ENCODE measurements at places on chromosomes 7 and 10. TPM values are rescaled to one million over a fixed set of nuclear protein-coding genes. Genes with fewer than 3 reads are reported as not detected.

GRCh38 chr10:130243015-130243414 is 106.8 kb downstream of the GLRX3 start:
- no peak for DNase-seq

DNA sequence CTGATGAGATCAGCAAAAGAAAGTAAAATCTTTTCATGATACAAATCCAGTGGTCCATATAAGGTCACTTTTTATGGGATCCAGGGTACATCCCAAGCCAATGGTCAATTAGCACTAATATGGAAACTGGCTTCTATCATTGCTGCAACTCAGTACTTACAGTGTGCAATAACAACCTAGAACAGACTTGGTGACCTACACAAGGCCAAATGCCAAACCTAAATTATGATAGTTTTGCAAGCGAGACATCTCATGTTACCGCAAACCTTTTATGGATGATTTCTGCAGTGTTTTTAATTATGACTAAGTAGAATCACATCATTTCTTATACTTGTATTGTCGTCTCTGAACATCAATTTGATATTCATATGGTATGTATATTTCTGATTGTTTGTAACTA is 583.5 kb upstream of the SEMA3D start:
- no peak for DNase-seq

DNA sequence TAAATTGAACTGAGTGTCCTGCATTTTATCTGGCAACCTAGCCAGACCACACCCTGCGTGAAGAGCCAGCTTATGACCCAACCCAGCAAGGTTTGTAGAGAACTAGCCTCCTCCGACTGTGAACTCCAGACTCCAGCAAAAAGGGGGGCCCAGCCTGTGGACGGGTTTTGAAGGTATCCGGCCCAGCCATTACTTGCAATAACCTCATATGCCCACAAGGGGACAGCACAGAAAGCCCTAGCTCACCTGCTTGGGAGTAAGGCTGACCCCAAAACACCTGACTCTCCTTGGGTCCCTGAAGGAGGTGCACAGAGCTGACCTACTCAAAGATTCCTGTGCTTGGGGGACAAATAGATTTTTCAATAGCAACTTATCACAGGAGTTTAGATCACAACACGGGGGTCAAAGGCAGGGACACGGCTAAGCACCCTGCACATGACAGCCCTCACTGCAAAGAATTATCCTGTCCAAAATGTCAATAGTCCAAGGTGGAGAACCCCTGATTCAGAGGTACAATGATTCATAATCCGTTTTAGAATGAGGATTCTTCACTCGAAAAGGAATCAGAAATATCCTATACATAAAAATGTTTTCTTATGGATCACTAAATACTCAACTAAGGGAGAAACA is 4.6 kb downstream of the TRPV6 start:
- peak; percentile 44 for DNase-seq

The CPEB3 gene
- 4.5 TPM for total RNA-seq

The FXYD4 gene
- total RNA-seq, result not detected

DNA sequence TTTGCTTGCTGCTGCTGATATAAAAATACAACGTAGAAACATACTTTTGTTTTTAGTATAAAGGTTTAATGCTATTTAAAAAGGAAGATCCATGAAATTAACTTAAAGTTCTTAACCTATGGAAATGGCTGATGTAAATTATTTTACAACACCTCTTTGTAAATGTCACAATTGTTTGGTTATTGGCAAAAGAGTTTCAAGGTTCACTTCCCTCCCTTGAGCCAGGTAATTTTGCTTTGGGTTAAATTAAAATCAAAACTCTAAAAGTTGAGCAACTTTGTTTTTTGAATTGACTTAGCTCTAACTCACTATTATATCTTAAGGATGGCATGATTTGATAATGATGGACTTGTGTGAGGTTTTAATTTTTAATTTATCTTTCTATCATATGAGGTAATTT is 39.2 kb upstream of the CYP2C18 start:
- no peak for DNase-seq

GRCh38 chr10:127450644-127451043 is 98.5 kb upstream of the NPS start:
- DNase-seq, result no peak

Measured in cardiac muscle cell (in vitro differentiated cells and primary cell).